Right ventricle myocardium inferior (tissue), 1 donor: ENCODE measurements at places on chromosomes 7 and 10. TPM values are rescaled to one million over a fixed set of nuclear protein-coding genes. Genes with fewer than 3 reads are reported as not detected.

- no peak for DNase-seq
These were observed 648.2 kb downstream of the SDK1 start for GRCh38 chr7:3949242-3949640.

Gene DRGX
- not detected for total RNA-seq

Gene PTPRN2
- total RNA-seq: 1.6 TPM

Gene A1CF
- not detected for total RNA-seq

GRCh38 chr7:46810986-46811385 is 770.9 kb downstream of the TNS3 start:
- DNase-seq: no peak

Gene LLCFC1
- total RNA-seq: not detected

DNA sequence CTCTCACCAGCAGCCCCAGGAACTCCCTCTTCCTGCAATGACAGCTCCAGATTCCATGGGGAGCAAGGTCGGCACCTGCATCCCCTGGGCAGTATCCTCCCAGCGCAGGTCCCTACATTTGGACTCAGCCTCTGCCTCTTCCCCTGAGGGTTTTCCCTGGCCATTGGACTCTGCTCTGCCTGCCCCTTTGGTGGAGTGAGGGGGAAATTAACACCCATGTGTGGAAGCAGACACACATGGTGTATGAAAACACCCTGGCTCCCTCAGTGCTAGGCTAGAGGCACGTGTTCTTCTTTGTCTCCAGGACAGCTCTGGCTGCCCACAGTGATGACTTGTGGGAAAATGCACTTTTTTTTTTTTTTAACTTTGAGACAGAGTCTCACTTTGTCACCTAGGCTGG is 8.4 kb downstream of the PRF1 start:
- no peak for DNase-seq

- DNase-seq: no peak
These were observed 92.2 kb downstream of the SPDYE5 start for GRCh38 chr7:75584354-75584753.

GRCh38 chr10:13567030-13567429 is 19.7 kb upstream of the PRPF18 start:
- no peak for DNase-seq

GRCh38 chr10:90856964-90857634 is 740 bp downstream of the HTR7 start:
- DNase-seq: no peak

DNA sequence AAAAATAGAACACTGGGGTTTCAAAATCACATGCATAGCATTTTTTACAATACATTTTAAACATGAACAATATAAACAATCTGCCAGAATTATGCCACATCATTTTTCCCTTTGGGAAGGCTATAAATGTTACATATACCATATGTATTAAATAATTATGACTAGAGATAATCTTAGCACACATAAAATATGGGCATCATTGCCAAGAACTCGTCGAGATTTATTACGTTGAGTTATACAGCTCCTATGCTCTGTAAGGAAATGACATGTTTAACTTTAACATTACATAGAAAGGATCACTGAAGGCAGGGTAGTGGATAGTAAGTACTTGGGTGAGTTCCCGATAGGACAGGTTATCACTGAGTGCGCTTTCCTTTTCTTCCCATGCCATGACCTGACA is 267.8 kb downstream of the PARD3 start:
- DNase-seq: no peak

DNA sequence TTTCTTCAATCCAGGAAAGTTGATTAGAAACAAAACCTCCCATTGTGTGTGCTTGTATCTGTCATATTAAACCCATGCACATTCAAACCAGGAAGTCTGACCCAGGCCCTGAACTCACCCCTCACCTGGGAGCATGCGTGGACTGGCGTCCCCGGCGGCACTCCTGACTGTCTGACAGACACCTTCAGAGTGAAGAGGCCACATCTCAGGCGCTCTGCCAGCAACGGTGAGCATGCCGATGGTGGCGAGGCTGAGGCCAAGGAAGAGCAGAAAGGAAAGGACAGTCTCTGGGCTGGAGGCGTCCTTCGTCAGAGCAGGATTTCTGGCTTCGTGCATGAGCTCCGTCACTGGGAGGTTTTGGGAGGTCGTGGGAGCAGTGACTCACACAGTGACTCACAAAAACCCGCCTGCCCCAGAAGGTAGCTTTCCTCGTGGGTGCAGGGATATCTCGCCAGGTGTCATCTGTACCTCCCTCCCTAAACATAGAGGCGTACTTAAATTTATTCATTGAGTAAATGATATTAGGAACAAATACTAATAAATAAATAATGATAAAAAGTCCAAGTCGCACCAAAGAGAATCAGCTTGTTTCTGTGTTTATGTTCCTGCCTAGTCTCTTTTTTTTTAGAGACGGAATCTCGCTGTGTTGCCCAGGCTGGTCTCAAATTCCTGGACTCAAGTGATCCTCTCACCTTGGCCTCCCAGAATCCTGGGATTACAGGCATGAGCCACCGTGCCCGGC is 13.5 kb downstream of the IQCE start:
- DNase-seq: no peak
